Heart right ventricle (tissue), 16 donors: ENCODE measurements at places on chromosomes 3 and 15. TPM values are rescaled to one million over a fixed set of nuclear protein-coding genes. Genes with fewer than 3 reads are reported as not detected.

The CCDC191 gene
- 0.80 TPM for total RNA-seq

The SYNPR gene
- total RNA-seq = not detected

The GUCA1C gene
- total RNA-seq = 3.5 TPM

The TMEM45A gene
- 0.80 TPM for total RNA-seq

The SCAANT1 gene
- not detected for total RNA-seq

The FANCD2OS gene
- total RNA-seq = not detected

The ABI3BP gene
- 26.6 TPM for total RNA-seq

The MAP6D1 gene
- 2.3 TPM for total RNA-seq

The SLC26A6 gene
- total RNA-seq = 10.9 TPM
